Activated CD8-positive, alpha-beta T cell treated with anti-CD3 and anti-CD28 coated beads for 36 hours (primary cell): ENCODE measurements at places on chromosomes 7 and 10.

DNA sequence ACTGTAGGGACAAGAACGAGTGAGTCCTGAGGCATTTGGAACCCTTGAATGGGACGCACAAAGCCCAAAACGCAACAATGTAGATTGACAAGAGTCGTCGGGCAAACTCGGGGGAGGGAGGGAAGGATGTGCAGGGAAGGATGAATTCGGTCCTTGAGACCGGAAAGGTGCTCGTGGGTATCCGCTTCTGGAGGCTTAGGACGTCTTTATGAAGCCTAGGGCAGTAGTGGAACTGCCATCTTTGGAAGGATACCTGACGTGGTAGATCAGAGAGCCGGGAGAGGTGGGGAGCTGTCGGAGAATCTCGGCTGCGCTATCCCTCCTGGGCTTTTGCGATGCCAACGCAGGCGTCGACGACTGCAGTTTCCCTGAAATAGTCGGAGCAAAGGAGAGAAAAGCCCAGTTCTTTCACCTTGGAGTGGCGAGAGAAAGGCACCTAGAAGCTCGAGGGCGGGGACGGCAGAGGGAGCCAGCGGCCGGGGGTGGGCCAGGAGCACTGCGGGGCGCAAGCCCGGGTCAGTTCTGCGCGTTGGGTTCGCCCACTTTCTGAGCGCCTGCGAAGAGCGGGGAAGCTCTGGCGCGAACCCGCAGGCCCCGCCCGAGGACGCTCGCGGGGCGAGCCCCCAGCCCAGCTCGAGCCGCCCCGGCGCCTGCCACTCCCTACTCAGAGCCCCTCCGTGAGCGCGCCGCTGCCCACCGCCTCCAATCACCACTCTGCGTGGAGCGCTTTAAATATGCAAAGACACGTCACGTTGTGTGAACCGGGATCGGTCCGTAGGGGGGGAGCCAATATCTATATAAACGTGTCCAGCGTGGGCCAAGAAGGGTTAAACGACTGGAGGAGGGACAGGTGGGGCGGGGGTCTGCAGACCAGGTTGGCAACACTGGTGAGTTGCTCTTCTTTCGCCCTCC lies at the start of gene CYP26C1:
TSS of gene CYP26C1 (plus strand) at position 824 of the 912 bp plus-strand sequence. CDS start 466 bp downstream, outside the sequence.
- no peak for DNase-seq

DNA sequence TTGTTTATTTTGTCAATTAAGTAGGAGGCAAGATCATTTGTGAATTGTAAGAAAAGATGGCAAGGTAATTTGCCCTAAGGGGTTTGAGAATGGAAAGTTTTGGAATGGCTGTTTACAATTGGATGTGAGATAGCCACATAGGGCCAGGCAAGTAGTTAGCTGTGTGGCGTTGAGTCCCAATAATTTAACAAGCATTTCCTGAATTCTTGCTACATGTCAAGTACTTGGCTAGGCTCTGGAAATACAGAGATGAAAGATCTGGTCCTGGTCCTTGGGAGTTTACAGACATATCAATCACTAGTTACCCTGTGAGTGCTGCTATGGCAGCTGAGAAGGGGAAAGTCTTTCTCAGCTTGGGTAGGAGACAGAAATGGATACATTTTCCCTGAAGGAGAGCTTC lies 401.6 kb downstream of the SUGCT start:
- no peak for DNase-seq

DNA sequence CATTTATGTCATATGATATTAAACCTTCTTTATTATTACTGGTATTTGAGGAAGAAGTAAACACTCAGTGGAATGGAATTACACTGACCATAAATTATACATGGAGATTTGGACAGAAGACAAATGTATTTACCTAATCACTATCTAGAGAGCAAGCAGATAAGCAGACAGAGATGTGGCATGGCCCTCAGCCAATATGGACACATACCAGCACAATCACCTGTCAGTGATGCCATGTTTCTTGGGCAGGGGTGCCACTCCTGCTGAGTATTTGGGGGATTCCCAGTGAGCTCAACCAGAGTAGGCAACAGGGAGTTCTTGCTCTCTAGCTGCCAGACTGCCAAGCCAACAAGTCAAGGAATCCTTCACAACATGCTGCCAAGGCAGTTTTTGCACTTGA lies 866.3 kb upstream of the LRRN3 start:
- DNase-seq: no peak

DNA sequence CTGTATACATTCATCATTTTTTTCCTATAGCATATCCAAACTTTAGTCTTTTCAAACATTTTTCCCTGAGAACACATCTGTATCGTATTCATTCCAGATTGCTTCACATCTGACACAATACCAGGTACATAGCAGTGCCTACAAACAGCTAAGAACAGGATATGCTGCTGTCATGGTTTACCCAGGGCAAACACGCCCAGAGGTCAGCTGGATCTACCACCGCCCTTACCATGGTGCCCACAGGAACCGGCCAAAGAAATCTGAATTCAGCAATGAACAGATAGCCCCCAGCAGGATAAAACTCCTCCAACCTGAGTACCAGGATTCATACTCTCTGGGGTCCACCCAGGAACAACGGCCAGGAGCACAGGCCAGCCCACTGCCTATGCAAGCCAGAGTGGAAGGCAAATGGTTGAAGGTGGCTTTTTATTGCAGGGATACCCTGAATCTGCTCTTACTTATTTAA lies 43.0 kb downstream of the TNS3 start:
- no peak for DNase-seq

DNA sequence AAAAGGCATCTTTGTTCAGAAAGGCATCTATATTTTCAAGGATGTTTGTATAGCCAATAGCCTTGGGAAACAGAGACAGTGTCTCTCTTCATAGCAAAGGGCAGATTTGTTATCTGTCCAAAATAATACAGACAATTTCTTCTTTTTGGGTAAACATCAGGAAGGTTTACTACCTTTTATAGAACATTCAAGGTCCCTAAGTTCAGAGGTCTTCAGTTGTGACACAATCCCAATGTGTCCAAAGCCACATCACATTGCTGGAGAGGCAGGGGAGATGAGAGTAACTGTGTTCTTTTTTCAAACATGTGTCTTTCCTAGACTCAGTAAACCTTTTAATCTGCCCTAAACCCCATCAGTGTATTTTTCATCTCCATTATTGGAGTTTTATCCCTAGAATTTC lies 33.6 kb upstream of the FAM13C start:
- no peak for DNase-seq

- no peak for DNase-seq
These were observed 20.0 kb downstream of the JAZF1 start for GRCh38 chr7:28160551-28160991.

GRCh38 chr7:36147361-36147760 lies 5.7 kb upstream of the EEPD1 start:
- DNase-seq: no peak

- no peak for DNase-seq
These were observed 182.1 kb upstream of the SHH start for GRCh38 chr7:155994279-155994811.

DNA sequence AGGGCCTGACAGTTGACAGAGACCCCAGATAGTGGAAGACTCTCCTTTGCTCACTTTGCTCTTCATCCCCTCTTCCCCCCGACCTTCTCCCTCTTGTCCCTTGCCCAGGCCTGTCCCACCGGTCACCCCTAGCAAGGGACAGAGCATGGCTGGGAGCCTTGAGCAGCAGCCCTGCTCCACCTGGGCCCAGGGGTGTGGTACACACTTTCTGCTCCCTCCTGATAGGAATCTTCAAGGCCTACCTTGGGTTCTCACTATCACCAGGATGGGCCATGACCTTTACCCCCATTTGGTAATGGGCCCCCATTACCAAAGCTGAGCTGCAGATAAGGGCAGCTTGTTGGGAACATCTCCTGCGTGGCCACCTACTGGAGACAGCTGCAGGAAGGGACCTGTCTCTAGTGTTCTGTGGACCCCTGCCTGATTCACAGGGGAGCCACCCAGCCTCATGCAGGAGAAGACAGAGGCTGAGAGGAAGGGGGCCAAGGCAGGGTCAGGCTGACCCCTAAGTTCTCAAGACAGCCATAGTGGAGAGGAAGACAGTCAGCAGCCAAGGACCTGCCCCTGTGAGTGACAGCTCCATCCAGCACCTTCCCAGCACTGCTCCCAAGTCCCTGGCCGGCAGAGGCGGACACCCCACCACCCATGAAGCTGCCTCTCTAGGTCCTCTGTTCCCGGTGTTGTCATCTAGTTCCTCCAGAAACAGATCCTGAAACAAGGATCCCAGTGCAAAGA lies 913 bp upstream of the NPC1L1 start:
- no peak for DNase-seq

- no peak for DNase-seq
These were observed 1.4 kb downstream of the TCERG1L start for GRCh38 chr10:131310142-131310541.

DNA sequence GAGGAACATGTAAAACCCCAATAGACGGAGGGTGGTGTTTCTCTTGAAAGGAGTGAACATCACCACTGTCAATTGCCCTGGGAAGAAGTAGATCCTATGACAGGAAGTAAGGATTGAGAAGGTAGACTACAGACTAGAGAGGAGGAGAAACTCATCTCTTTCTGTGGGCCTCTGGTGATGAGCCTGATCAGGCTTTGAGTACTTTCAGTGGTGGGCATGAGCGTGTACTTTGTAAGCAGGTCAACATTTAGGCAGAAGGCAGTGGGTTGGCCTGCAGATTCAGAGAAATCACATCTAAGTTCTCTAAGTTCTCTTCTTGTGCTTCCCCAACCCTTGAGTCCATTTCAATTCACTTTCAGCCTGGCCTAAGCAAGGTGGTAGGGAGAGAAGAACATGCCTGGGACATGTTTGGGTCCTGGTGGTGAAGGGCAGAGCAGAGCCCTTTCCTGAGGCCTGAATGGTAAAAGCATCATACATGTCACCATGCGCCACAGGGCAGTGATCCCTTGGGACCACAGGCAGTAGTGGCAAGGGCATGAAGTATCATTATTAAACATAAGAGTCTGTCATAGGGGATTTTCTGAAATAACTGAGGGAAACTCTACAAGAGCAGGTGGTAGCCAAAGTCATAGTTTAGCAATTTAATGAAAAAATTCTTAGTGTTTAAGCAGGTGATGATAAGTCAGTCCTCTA lies 56.4 kb upstream of the ANKRD1 start:
- no peak for DNase-seq

DNA sequence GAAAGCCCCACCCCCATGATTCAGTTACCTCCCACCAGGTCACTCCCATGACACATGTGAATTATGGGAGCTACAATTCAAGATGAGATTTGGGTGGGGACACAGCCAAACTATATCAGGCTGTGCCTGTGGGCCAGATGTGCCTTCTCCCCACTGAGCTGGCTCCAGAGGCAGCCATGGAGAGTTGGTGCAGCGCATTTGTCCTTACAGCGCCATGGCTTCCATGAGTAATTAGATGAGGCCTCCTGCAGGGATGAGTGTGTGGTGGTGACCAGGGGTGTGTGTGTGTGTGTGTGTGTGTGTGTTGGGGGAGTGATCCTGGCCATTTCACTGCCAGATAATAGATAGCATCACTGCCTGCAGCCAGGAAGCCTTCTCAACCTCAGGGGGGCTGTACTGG lies 94.6 kb downstream of the FANK1 start:
- no peak for DNase-seq

DNA sequence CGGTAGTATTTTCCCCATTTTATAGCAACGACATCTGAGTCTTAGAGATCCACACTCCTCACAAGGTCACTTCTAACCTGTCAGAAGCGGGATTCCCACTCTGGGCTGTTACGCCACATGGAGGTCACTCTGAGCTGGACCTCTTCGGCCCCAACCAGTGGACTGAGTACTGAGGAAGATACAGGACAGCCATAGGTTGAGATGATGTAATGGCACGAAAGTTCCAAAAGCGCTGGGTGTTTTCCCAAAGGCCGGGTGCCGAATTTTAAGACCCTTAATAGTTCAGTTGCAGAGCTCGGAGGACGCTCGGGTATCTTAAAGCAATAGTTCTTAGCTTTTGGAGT lies 699 bp downstream of the GHITM start:
- DNase-seq: peak; percentile 28

GRCh38 chr7:2203766-2204300 lies 28.9 kb downstream of the MAD1L1 start:
- no peak for DNase-seq

- DNase-seq: no peak
These were observed 46.0 kb downstream of the ST7 start for GRCh38 chr7:116999311-116999710.

- no peak for DNase-seq
These were observed 244.4 kb downstream of the ZWINT start for GRCh38 chr10:56116684-56117083.

GRCh38 chr7:42138691-42139090 lies 98.3 kb downstream of the GLI3 start:
- no peak for DNase-seq

DNA sequence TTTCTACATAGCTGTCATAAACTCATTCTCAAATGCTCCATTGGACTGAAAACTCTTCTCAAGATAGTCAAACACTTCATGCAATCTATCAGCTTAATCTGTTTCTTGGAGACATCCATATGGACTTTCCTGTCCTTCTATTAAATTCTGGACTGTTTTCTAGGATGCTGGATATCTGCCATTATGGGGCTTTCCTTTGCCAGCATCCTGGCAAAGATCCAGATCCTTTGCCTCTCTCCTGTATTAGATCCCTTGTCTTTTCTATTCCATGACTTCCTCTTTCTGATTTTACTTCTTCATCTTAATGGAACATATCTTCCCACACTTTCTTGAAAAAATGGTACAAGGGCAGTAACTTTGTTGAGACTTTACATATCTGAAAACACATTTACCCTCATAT lies 35.9 kb upstream of the SKAP2 start:
- no peak for DNase-seq

DNA sequence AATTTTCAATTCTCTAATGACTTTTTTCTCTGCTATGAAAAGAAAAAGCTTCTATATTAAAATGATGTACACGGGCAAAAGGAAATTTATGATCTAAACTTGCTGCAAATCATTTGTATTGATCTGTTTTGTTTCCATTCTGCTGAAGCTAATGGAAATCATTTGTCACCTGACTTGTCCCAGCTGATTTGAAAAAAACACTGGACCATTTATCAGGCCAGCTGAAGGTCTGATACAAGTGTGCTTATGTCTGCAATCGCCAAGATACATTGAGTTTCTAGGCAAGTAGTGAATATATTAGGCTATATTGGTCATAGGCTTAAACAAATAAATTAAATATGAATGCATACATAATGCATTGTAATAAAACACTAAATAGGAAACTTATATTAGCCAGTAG lies 1309.7 kb downstream of the REEP3 start:
- no peak for DNase-seq

- no peak for DNase-seq
These were observed 173.3 kb upstream of the ADO start for GRCh38 chr10:62631241-62631640.

DNA sequence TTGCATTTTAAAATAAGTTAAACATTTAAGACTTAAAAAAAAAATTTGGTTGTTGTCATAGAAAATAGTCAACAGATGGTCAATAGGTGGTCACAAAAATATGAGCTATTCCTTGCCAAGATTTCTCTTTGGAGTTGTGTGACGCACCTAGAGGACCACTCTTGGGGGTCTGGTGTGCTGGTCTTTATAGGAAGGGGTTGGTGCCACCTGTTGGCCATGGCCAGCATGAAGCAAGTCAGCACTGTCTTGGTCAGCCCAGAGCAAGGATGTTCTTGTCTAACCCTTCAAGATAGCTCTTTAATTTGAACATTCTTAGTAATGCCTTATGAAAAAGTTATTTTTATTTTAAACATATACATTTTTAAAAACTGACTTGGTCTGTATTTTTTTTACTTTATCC lies 267.9 kb upstream of the CNTNAP2 start:
- peak; percentile 4 for DNase-seq
